Tibial artery (tissue), 4 donors: ENCODE measurements at places on chromosomes 11 and 22.

DNA sequence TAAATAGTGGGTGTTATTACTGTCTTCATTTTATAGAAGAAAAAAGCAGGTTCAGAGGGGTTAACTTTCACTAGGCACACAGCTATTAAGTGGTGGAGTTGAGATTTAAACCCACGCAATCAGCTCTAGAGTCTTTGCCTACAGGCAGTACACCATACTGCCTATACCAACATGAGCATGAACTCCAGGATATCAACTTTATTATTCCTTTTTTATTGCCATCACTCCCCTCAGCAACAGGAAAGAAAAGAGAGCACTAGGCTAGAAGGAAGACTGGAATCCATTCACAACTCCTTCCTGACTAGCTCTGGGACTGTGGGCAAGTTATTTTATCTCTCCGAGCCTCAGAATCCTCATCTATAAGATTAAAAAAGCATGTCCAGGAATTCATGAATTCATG lies 58.7 kb upstream of the FSHB start:
- no peak overlapping the region for H3K27ac ChIP-seq
- H3K4me3 ChIP-seq, result no peak overlapping the region
- no peak for DNase-seq

- H3K27me3 ChIP-seq, result peaks cover 33% of the 10 kb centered on the region
- peak; percentile 68 for DNase-seq
- H3K36me3 ChIP-seq, result no peaks in the 10 kb centered on the region
These were observed 12.4 kb upstream of the DSCAML1 start for GRCh38 chr11:117809236-117810055.

GRCh38 chr11:132943706-132944568 lies 588.4 kb downstream of the OPCML start:
- H3K36me3 ChIP-seq, result no peaks in the 10 kb centered on the region
- H3K27ac ChIP-seq, result no peak overlapping the region
- H3K27me3 ChIP-seq, result peaks cover 41% of the 10 kb centered on the region

- H3K4me1 ChIP-seq, result peaks cover 7% of the 10 kb centered on the region
- H3K36me3 ChIP-seq, result no peaks in the 10 kb centered on the region
- no peak overlapping the region for H3K4me3 ChIP-seq
These were observed 186.5 kb downstream of the HIPK3 start for GRCh38 chr11:33443684-33444083.

DNA sequence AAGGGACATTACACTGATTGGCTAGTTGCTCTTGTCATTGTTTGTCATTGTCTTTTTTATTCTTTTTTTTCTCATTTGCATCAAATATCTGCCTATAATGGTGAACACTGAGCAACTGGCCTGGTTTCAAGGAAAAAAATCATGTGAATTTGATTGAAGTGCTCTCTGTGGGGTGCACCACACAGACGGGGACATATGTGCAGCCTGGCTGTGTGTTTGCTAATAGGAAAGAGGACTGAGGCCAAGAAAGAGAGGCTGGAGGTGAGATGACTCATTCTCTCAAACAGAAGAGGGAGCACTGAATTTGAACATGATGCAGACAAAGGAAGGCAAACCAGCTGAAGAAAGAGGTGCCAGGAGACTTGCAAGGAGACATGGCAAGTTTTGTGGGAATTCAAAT lies 684.9 kb upstream of the CCDC90B start:
- no peak overlapping the region for H3K4me3 ChIP-seq
- H3K36me3 ChIP-seq, result no peaks in the 10 kb centered on the region
- DNase-seq, result no peak
- H3K27me3 ChIP-seq, result no peaks in the 10 kb centered on the region
- no peak overlapping the region for H3K27ac ChIP-seq

- no peak for DNase-seq
- no peaks in the 10 kb centered on the region for H3K36me3 ChIP-seq
These were observed 55.7 kb upstream of the TOP3B start for GRCh38 chr22:22038178-22038880.

DNA sequence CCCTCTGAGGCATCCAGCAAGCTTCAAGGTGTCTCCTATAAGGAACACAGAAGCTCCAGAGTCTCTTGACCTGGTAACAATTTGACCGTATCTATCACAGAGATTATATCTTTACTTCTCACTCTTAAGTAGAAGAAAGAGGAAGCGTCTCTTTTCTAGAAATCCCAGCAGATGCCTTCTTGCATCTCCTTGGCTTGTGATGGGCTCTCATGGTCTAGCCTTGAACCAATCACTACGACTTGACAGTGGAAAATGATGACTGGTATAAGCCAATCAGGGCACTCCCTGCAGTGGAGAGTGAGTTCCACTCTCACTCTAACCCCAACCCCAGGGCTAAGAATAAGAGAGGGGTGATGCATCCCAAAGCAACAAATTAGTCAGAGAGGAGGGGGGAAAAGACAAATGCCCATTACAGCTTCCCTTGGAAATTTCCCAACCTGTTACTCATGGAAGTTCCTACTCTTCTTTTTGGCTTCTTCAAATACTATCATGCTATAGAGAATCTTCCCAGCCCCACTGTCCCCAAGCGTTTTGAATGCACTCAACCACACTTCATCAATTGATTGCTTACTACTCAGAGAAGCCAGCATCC lies 293.5 kb downstream of the MN1 start:
- no peak overlapping the region for H3K4me3 ChIP-seq
- no peak overlapping the region for H3K27ac ChIP-seq
- no peaks in the 10 kb centered on the region for H3K36me3 ChIP-seq
- H3K4me1 ChIP-seq, result peaks cover 43% of the 10 kb centered on the region
- H3K27me3 ChIP-seq, result no peaks in the 10 kb centered on the region
- DNase-seq, result no peak

DNA sequence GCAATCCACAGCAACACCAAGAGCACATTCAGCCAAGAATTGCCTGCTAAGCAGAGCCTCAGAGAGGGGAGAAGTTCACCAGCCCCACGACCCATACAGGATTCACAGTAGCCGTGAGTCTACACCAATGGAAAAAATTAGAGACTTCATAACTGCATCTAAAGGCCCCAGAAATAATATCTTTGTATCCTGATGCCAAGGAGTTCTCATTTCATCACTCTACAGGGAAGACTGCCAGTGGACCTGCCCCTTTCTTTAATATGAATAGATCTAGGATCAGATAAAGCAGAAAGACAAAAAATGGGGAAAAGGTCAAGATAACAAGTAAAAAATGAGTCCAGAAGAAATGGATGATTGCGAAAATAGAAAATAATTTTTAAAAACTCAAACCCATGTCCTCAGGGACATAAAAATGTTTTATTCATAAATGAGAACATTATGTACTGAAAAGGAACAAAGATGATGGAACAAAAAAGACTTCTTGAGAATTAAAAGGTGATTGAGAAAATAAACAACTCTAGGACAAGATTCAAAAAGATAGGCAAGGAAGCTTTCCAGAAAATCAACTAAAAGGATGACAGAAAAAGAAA lies 9.5 kb downstream of the APOL3 start:
- H3K4me3 ChIP-seq, result no peak overlapping the region
- DNase-seq, result no peak
- peaks cover 37% of the 10 kb centered on the region for H3K4me1 ChIP-seq
- no peaks in the 10 kb centered on the region for H3K27me3 ChIP-seq
- H3K36me3 ChIP-seq, result peaks cover 15% of the 10 kb centered on the region

DNA sequence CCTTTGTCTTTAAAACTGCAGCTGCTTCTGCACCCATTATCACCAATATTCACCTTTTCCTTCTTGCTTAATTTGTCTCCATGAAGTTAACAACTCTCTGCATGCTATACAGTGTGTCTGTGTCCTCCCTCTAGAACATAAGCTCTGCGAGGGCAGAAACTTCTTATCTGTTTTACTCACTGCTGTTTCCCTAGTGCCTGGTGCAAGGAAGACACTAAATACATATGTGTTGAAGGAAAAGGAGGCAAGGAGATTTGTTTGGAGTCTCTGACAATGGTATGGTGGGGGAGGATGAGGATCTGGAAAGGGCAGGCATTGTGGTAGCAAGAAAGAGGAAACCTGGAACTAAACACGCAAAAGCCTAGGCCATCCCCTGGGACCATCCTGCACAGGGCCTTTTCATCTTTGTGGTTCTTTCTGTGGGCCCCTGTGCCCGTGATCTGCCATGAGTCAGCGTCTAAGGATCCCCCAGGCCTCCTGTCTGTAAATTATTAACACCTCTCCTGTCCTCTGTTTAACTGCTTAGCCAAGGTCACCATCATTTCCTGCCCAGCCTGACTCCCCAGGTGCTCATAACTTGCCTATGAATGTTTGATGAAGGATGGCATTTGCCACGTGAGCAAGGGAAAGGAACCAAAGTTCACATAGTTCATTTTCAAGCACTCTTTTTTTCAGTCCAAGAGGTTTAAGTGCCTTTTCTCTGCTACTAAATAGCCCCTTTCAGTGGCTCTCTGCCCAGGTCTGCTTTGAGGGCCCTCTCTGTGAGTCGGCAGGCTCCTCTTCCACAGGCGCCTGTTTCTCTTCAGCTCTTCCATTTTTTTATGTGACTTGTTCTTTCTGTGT lies 131.1 kb downstream of the RASSF10 start:
- DNase-seq, result no peak
- H3K4me3 ChIP-seq, result no peak overlapping the region
- no peak overlapping the region for H3K27ac ChIP-seq
- no peaks in the 10 kb centered on the region for H3K36me3 ChIP-seq
- no peaks in the 10 kb centered on the region for H3K27me3 ChIP-seq
- no peaks in the 10 kb centered on the region for H3K4me1 ChIP-seq

GRCh38 chr11:28679795-28680468 lies 571.7 kb downstream of the METTL15 start:
- no peak for DNase-seq
- H3K27ac ChIP-seq, result no peak overlapping the region
- peaks cover 3% of the 10 kb centered on the region for H3K4me1 ChIP-seq
- H3K27me3 ChIP-seq, result no peaks in the 10 kb centered on the region
- no peaks in the 10 kb centered on the region for H3K36me3 ChIP-seq

DNA sequence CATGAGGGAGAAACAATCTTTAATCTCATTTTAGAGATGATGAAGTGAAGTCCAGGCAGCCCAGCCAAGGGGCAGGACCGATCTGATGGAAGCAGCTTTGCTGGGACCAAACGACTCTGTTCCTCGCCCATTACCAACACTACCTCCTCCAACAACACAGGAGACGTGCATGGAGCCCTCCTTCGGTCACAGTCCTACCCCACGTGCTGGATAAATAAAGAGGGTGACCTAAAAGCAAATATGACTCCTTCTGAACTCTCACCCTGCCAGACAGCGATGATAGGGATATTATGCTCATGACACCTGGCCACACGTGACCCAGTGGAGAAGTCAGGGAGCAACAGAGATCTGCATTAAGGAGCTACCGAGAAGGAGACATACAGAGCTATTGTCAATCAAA lies 26.0 kb downstream of the SCGB1A1 start:
- H3K4me1 ChIP-seq, result peaks cover 31% of the 10 kb centered on the region
- H3K27ac ChIP-seq, result peak overlapping the region; percentile 84
- no peaks in the 10 kb centered on the region for H3K36me3 ChIP-seq
- DNase-seq, result no peak
- peak overlapping the region; percentile 54 for H3K4me3 ChIP-seq
- no peaks in the 10 kb centered on the region for H3K27me3 ChIP-seq

DNA sequence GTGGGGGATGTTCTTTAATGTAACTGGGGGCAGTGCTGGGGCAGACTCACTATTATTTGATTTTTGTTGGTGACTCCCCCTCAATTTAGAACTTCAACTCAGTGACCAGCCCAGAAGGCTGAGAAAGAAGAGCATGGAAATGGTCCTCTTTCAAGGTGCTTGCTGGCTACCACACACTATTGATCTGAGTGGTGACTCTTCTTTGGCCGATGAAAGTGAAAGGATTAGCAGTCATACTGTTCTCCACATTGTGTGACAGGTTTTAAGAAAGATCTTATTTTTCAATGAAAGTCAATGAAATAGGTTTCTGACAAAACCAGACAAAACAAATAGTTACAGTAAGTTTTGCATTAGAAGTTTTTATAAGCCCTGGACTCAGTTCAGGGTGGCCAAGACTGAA lies 29.9 kb downstream of the NLRP14 start:
- H3K4me3 ChIP-seq, result no peak overlapping the region
- DNase-seq, result no peak
- H3K27ac ChIP-seq, result no peak overlapping the region
- H3K36me3 ChIP-seq, result no peaks in the 10 kb centered on the region
- no peaks in the 10 kb centered on the region for H3K27me3 ChIP-seq

- no peaks in the 10 kb centered on the region for H3K4me1 ChIP-seq
- H3K36me3 ChIP-seq, result peaks cover 72% of the 10 kb centered on the region
- H3K27ac ChIP-seq, result no peak overlapping the region
- DNase-seq, result no peak
These were observed 101.4 kb downstream of the PARVA start for GRCh38 chr11:12478743-12479142.

- no peak for DNase-seq
- H3K4me3 ChIP-seq, result no peak overlapping the region
- no peak overlapping the region for H3K27ac ChIP-seq
- H3K27me3 ChIP-seq, result peaks cover 49% of the 10 kb centered on the region
- peaks cover 36% of the 10 kb centered on the region for H3K4me1 ChIP-seq
These were observed 17.1 kb upstream of the BDNF start for GRCh38 chr11:27717377-27717776.

DNA sequence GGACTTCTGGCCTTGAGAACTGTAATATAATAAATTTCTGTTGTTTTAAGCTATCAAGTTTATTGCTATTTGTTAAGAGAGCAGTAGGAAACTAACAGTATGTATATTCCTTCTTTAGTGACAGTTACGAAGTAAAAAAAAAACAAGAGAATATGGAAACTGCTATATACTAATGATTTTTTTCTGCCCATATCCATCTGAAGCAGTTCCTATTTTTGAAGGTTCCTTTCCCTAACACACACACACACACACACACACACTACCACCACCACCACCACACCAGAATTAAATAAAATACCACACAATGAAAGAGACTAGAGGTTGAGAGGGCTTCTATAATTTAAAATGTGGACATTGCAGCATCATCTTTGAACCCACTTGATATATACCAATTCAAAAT lies 44.4 kb upstream of the CARD18 start:
- H3K36me3 ChIP-seq, result no peaks in the 10 kb centered on the region
- no peak overlapping the region for H3K27ac ChIP-seq
- no peak overlapping the region for H3K4me3 ChIP-seq
- no peaks in the 10 kb centered on the region for H3K27me3 ChIP-seq
- DNase-seq, result no peak
- no peaks in the 10 kb centered on the region for H3K4me1 ChIP-seq

- H3K36me3 ChIP-seq, result no peaks in the 10 kb centered on the region
- H3K4me3 ChIP-seq, result no peak overlapping the region
- no peak for DNase-seq
- H3K27me3 ChIP-seq, result no peaks in the 10 kb centered on the region
These were observed 72.4 kb upstream of the FAT3 start for GRCh38 chr11:92152245-92152644.

- H3K4me1 ChIP-seq, result no peaks in the 10 kb centered on the region
- no peak overlapping the region for H3K4me3 ChIP-seq
- no peaks in the 10 kb centered on the region for H3K27me3 ChIP-seq
- H3K27ac ChIP-seq, result no peak overlapping the region
- H3K36me3 ChIP-seq, result no peaks in the 10 kb centered on the region
- no peak for DNase-seq
These were observed 610.0 kb upstream of the CADM1 start for GRCh38 chr11:116114198-116114651.

GRCh38 chr22:31275576-31275975 lies 16.7 kb downstream of the PIK3IP1 start:
- no peak overlapping the region for H3K27ac ChIP-seq
- no peaks in the 10 kb centered on the region for H3K27me3 ChIP-seq
- H3K4me3 ChIP-seq, result no peak overlapping the region
- no peak for DNase-seq
- H3K4me1 ChIP-seq, result no peaks in the 10 kb centered on the region

- H3K4me1 ChIP-seq, result peaks cover 8% of the 10 kb centered on the region
- no peak for DNase-seq
- H3K27me3 ChIP-seq, result no peaks in the 10 kb centered on the region
- H3K27ac ChIP-seq, result no peak overlapping the region
These were observed 11.8 kb downstream of the UPB1 start for GRCh38 chr22:24506802-24507438.
